ENCODE measurements at places on chromosomes 3 and 15.

DNA sequence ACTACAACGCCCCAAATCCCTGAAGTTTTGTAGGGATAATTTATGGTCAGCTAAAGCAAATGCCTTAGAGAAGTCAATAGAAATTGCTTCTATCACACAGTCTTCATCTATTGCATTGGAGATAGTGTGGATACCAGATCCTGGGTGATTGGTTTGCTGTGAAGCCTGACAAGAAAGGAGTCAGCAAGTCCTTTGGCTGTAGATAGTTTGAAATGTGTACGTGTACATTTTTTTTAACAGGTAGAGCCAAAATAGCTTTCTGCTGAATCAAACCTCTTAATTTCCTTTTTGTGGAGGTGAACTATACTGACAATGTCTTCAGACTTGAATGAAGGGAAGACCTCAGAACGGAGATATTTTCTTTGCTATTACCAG, 312.3 kb downstream of the ZBBX start:
- no peak for DNase-seq

DNA sequence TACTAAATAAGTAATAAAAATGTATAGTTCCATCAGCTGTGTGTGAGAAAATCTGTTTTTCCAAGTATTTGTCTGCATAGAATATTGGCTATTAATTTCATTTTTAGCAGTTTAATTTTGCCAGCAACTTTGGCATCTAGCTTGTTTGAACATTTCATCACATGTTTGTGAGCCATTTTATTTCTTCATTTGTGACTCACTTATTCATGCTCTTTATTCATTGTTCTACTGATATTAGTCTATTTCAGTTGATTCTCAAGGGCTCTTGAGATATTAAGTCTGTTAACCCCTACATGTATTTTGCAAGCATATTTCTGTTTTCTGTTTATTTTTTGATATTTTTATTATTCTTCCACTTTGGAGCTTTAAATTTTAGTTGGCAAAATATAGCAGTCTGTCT, 74.0 kb upstream of the PHLDB2 start:
- DNase-seq, result no peak

DNA sequence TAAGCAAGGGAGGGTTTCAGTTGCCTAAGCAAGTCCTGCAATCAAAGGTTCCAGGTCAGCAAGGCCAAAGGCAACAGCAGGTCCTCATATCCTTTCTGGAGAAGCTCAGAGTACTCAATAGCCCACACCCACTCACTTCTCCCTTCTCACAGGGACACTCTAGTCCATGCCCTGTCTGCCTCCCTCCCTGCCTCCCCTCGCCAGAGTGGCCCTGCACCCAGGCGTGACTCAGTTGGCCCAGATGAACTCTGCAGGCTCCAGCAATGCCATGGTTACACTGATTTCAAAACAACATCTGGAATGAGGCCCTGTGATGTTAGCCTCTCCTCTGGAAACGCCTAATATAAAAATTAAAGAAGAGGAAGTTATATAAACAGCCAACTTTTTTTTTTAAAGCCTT, 32.9 kb downstream of the IL16 start:
- no peak for DNase-seq

GRCh38 chr15:73802431-73803041, 49.4 kb upstream of the INSYN1 start:
- no peak for DNase-seq

DNA sequence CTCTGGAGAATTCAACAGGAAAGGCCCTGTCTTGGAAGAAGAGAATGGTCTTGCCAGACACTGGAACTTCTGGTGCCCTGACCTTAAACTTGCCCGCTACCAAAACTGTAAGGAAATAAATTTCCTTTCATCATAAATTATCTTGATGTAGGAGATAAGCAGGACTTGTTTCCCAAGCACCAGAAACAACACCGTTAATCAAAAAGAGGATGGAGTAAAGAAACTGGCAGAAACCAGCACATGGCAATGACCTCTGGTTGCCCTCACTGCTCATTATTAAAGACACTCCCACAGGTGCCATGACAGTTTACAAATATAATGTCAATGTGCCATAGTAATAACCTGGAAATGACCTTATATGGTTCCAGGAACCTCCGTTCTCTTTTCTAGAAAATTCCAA, 426.1 kb downstream of the EDEM1 start:
- no peak for DNase-seq

DNA sequence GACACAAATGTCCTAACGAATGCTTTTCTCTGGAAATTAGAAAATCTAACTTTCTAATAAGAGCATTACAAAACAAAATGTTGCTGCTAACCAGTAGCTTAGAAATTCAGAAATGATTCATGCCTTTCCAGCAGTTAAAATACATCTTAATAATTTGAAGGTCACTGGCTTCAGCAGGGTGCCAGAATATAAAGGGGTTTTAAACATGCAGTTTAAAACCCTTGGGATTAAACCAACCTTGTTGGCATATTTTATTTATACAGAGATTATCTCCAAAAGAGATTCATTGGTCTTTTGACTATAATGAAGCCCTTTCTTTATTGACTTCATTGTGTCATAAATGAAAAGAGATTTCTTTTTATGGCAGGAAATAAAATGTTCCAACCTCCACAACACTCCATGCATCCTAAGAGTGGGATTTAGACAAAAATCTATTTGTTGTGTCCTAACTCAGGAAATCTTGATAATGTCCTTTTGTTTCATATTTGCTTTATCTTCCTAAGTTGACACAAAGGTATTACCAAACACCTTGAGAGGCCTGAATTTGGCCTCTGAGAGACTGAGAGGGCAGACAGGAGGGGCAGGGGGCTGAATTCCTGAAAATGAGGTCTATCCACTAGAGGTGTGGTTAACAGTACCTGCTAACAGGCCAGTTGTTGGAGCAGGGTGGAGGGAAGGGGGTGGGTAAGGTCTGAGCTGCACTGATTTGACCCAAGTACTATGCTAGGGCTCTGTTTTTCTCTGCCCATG, 124.4 kb downstream of the FEZF2 start:
- DNase-seq, result no peak

- DNase-seq, result no peak
Measured at GRCh38 chr3:59758672-59759071, 708.8 kb upstream of the CFAP20DC start.

GRCh38 chr3:58471025-58471887, 20.6 kb upstream of the KCTD6 start:
- peak; percentile 78 for DNase-seq

DNA sequence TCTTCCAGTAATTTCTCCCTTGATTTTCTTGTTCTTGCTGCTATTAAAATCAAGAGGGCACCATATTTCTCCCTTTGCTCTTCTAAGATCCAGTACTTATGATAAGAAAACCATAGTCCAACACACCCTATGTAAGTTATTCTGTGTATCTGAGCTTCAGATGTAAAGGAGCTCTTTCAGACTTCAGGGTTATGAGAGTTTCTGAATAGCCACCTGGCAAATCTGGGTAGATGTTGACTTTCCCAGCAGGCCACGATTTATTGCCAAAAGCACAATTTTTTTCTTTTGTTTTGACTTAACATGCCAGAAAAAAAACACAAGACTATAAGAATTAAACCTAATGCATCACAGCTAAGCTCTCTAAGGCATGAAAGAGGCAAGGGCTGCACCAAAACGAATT, 1045.0 kb downstream of the FHIT start:
- no peak for DNase-seq

GRCh38 chr15:96435841-96436240, 105.3 kb downstream of the NR2F2 start:
- no peak for DNase-seq

DNA sequence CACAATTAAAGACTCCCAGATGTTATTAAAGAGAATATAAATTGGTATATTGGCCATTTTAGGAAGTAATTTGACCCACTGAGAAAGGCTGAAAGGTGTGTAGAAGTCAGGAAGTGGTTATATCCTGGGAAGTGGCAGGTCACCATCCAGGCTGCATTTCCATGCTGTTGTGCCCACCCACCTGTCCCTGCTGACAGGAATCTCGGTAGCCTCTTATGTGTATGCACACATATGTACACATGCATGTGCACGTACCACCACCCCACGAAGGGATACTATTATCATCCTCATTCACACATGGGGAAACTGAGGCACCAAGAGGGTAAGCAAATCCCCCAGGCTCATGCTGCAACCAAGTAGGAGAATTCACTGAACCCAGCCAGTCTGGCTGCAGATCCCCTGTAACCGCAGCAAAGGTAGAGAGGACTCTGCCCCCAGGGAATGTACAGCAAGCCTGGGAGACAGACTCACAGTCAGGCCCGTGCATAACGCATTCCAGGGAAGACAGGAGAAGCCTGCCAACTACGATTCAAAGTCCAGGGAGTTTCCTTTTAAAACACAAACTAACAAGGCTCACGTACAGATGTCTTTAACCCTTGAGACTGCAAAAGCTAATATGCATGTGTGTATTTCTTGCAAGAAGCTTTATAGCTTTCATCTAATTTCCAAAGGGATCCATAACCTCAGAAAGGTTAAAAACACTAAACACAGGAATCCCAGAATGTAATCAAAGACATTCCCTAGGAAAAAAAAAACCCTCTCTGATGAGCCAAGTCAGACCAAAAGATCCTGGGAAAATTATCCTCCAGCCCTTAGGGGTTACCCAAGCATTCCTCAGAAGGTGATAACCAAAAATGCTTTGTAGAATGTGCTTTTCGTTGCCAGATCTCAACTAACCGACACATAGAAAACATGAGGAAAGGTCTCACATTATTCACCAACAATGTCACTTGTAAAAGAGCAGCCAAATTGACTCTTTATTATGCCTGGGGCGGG, 129.6 kb downstream of the ADAMTS17 start:
- no peak for DNase-seq

- no peak for DNase-seq
Measured at GRCh38 chr15:47822048-47822447, 104.7 kb downstream of the SEMA6D start.

- DNase-seq, result no peak
Measured at GRCh38 chr15:84752700-84753099, 4.3 kb downstream of the ZNF592 start.

- no peak for DNase-seq
Measured at GRCh38 chr3:58013099-58013498, 4.9 kb downstream of the FLNB start.

- DNase-seq, result no peak
Measured at GRCh38 chr3:128400671-128401070, 66.0 kb downstream of the DNAJB8 start.

DNA sequence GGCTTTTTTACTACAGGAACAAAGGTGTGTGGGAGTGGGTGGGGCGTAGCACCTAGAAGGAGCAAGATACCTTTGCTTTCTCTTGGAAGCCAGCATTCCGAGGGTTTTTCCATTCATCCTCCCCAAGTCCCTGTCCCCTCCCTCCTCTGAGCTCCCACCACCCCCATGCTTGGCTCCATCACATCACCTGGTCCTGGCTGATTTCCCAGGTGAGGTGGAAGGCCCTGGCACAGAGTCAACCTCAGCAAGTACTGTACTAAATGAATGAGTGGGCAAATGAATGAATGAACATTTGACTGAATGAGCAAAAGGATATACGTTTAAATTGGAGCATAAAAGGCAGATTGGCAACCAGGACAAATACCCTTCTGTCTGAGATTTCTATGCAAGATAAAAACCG, 45.4 kb downstream of the DZIP1L start:
- no peak for DNase-seq
